ENCODE measurements at places on chromosomes 2 and 18.

GRCh38 chr2:75506101-75506697 lies 54.5 kb downstream of the EVA1A start:
- no peak for DNase-seq

- no peak for DNase-seq
These were observed 60.4 kb upstream of the HAAO start for GRCh38 chr2:42852798-42853197.

DNA sequence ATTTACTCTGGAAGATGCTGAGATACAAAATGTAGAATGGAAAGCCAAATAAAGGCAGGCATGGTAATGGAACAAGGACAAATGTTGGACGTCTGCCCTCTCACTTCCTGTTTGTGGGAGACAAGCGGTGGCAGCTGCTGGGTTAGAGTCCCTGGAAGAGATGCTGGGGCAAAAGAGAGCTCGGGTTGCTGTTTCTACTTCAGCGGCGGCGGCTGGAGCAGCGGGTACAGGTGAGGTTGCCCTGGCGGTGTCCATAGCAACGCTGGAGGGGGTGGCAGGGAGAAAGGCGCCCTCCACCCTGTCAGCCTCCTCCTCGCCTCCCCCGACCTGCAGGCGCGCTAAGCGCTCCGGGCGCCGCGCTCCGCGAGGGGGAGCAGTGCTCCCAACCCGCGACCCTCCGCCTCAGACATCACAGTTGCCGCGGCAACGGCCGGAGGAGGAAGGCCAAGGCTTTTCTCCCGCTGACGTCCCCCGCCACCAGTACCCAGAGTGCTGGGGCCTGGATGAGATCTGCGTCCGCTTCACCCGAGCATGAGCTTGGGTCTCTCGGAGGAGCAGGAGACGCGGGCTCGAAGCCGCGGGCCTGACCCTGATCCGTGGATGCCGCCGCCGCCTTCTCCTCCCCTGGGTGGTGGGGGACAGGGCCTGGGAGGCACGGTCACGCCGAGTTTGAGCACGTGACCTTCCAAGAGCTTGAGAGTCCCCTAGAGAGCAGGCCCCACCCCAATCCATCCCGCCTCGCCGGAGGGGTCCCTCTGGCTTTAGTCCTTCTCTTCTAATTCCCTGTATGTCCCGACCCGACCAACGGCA lies 65.6 kb downstream of the NOL4 start:
- DNase-seq, result no peak

DNA sequence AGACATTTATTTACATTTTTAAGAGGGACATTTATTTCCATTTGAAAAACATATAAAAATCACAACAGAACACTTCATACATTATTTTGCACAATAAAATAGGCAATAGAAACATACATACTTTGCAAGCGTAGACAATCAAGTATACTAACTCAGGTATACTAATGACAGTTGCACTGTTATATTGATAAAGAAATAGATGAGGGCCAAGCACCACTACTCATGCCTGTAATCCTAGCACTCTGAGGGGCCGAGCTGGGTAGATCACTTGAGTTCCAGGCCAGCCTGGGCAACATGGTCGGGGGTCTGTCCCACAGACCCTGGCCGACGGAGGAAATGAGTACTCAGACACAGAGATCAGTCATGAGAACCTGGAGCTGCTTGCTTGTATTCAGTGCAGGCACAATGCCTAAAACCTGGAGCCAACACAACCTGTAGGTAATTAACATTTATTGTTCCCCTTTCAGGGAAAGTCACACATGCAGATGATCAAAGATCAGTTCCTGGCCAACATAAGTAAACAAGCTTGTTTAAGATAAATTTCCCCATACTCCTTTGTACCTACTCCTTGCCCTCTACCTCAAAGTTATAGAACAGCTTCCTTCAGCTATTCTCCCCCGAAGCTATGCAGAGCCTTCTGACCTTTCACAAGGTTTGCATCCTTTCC lies 1960.2 kb downstream of the SUCLG1 start:
- no peak for DNase-seq

GRCh38 chr2:54906716-54907115 lies 143.5 kb downstream of the RTN4 start:
- DNase-seq, result no peak

DNA sequence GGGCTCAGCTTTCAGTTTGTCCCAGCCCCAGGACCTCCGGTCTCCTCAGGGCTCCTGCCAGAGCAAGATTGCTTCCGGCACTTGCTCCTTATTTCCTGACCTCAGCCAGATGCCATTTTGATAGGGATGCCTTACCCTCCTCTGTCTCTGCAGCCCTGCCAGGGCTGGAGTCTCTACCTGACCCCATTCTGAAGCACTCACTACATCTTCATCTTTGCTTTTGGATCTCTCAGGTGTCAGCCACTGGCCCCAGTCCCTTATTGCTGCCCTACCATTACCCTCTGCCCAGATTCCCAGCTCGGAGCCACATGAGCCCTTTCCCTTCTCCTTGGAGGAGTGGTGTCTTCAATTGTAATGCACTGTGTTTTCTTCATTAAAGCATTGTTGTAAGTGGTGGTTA lies 17.1 kb downstream of the OSBPL6 start:
- no peak for DNase-seq

- DNase-seq, result no peak
These were observed 58.1 kb downstream of the CLASP1 start for GRCh38 chr2:121591199-121591598.

DNA sequence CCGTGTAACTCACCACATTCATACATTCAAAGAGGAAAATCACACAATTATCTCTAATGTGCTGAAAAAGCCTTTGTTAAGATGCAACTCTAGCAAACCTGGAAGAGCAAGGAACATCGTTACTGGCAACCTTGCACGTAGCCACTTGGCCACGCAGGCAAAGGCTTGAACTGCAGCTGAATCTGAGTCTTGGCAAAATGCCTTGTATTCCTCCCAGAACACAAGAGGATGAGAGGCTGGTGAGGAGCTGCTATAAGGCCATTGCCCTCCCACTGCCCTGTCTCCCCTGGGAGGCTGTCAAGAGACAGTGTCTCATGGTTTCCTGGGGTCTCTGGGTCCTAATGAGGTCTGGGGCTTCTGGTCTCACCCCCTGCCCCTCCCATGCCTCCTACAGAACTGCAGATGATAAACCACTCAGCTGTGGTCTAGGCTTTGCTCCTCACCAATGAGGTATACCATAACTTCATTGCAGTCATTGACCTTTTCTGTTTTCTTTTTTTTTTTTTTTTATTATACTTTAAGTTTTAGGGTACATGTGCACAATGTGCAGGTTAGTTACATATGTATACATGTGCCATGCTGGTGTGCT lies 141.4 kb downstream of the SPP2 start:
- DNase-seq, result peak; percentile 19

- no peak for DNase-seq
These were observed 228.3 kb downstream of the ZNF521 start for GRCh38 chr18:25123438-25124232.

DNA sequence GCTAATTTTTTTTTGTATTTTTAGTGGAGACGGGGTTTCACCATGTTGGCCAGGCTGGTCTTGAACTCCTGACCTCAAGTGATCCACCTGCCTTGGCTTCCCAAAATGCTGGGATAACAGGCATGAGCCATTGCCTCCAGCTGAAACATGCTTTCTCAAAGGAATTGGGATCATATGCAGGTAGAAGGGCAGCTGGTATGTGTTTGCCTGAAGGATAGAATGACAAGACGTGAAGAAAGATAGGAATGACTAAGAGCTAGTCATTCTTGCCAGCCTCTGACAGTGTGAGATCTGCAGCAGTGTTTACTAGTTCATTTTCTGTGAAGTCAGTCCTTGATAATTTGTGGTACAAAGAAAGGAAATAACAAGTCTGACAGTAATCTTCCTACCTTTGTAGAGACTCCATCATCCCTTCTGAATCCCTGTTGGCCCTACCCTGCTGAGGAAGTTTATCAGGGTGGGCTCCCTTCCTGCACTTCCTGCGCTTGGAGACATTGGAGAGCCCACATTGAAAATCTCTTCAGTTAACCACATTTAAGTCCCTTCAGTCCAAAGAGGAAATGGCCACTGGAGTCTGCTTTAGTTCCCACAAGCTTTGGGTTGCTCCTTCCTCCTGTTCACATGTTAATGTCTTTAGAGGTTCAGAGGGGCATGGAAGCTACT lies 14.7 kb downstream of the CFLAR start:
- DNase-seq, result peak; percentile 62

- DNase-seq, result peak; percentile 85
These were observed at the start of gene AGAP1 for GRCh38 chr2:235493775-235494715. TSS of gene AGAP1 (plus strand) at chr2:235494043.

DNA sequence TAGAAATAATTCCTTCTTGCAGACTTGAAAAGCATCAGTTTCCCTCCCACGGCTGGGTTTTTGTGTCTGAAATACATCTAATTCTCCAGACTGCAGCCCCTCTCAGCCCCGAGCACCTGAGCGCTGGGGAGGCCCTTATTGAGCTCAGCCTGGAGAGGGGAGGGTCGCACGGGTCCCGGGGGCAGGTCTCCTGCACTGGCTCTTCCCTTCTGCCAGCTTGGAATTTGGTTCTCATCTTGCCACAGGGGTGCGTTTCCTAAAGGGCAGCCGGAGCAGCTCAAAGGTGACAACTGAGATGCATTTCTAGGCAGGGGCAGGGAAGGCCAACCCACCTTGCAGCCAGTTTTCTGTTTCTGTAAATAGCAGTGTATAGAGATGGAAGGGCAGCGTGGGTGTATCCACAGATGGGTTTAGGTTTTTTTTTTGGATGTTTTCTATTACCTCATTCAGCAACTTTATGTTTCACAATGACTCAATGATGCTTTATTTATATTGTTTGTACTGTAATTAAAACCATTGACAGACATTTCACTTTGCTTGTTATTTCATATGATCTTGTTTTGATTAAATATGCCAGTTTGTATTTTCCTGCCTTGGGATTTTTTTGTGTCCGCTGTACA lies 37.0 kb downstream of the GBX2 start:
- DNase-seq, result no peak

DNA sequence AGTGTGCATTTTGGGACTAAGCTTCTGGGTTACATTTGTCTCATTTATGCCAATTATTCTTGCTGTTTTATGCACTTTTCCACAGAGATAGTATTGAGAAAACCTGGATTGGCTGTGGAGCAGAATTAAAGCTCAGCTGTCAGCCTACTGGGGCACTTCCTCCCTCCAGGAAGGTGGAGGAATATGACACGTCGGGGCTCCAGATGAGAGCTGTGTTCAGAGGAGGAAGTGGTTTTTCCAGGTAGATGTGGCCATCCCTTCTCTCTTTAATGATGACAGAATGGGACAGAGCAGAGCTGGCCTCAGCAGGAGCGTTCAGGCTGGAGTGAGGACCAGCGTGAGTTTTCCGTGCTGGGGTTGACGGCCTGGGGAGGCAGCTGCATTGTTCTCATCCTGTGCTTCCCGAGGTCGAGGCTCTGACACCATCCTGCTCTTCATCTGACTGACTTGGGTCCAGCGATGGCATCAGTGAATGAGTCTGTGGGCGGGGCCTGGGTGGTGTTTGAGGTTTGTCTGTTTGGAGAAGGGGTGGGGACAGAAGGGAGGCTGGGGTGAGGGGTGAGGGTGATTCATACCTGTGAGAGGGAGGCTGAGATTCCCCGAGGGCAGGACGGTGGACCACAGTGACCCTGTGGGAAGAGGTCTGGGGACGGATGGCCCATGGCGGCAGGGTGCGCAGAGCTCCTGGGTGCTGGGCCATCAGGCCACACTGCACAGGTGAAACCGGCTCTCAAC lies 207.0 kb downstream of the LDLRAD4 start:
- no peak for DNase-seq

DNA sequence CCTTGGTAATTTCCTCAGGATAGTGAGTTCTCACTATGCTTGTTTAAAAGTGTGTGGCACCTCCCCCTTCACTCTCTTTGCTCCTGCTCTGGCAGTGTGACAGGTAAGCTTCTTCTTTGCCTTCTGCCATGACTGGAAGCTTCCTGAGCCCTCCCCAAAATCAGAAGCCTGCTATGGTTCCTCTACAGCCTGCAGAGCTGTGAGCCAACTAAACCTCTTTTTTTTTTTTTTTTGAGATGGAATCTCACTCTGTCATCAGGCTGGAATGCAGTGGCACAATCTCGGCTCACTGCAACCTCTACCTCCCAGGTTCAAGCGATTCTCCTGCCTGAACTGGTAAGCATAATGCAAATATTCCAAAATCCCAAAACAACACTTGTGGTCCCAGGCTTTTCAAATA lies 80.0 kb downstream of the SOWAHC start:
- DNase-seq, result no peak

- no peak for DNase-seq
These were observed 70.4 kb downstream of the DDX1 start for GRCh38 chr2:15662026-15662425.

DNA sequence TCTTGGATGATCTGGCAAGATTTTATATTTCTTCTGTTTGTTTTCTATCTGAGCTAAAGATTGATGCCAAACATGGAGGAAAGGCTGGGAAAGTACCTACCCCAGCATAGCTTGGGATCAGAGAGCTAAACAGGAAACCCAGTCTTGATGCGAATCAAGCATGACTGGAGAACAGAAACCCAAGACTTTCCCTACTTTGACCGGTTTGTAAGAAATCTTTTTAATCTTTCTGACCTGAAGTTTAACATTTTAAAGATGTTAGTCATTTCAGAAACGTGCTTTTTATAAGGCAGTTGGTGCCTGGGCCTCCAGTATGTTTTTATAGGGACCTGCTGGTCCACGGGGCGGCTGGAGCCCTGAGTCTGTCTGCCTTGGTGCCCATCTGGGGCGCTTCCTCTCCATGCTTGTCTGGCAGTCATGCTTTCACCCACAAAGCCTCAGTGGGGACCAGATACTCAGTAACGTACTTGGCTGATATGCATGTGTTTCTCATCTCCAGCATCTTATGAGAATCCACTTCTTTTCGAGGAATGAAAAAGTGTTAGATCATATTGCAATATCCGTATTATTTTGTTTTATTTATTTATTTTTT lies 266.5 kb downstream of the PTGR3 start:
- no peak for DNase-seq

DNA sequence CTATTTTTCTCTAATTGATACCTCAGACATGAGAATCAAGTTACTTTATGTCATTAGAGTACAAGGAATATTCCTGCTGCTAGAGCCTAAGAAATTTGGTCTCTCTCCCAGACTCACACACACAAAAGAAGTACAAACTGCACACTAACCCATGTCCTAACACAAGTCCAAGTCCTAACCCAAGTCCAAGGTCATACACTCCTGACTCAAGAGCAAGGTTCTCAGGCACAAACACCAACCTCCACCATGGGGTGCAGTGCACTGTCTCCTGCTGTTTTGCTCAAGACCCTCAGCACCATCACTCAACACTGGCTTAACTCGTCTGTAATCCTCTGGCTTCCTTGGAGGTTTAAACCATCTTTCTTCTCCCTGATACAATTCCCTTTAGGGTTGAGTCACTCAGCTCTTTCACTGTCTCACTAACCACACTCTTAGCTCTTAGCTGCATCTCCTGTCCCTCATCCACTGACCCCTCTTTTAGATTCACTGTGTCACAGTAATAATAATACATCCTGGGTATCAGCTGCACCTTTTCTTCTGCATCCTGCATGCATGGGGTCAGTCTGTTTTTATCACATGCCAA lies 129.8 kb downstream of the BCL2L11 start:
- no peak for DNase-seq

- no peak for DNase-seq
These were observed 36.3 kb downstream of the TPRKB start for GRCh38 chr2:73700661-73701447.

DNA sequence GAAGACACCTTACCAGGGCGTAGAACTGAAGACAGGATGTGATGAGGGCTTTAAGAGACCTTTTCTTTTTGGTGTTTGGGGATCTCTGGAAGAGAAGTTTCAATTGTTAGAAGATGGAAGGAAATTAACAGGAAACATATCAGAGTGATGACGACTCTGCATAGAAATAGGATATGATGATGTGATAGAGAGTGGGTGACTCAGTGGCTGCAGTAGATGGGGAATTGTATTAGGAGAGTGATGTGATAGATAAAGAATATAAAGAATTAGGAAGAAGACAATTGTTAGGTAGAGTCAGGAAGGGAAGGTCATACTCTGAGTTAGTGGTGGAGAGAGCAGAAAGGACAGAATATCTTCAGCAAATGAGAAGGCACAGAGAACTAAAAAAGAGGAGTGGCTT lies 593.9 kb downstream of the NYAP2 start:
- no peak for DNase-seq
